ENCODE measurements at places on chromosomes 2 and 18. TPM values are rescaled to one million over a fixed set of nuclear protein-coding genes. Genes with fewer than 3 reads are reported as not detected.

- no peak overlapping the region for H3K27ac ChIP-seq
- no peak for DNase-seq
- H3K4me3 ChIP-seq = no peak overlapping the region
- H3K27me3 ChIP-seq = no peaks in the 10 kb centered on the region
Observed at GRCh38 chr2:38263293-38263692, 113.8 kb downstream of the ATL2 start.

GRCh38 chr2:145692971-145693478 is 1173.1 kb upstream of the ZEB2 start:
- no peak overlapping the region for H3K4me3 ChIP-seq
- H3K27ac ChIP-seq = no peak overlapping the region
- H3K27me3 ChIP-seq = no peaks in the 10 kb centered on the region
- no peaks in the 10 kb centered on the region for H3K36me3 ChIP-seq

GRCh38 chr2:127588241-127588640 is 52.8 kb downstream of the MYO7B start:
- no peak for DNase-seq
- H3K27me3 ChIP-seq = no peaks in the 10 kb centered on the region
- no peak overlapping the region for H3K27ac ChIP-seq
- no peak overlapping the region for H3K4me3 ChIP-seq

GRCh38 chr2:221200184-221200839 is 371.8 kb downstream of the EPHA4 start:
- no peak overlapping the region for H3K27ac ChIP-seq
- no peaks in the 10 kb centered on the region for H3K36me3 ChIP-seq
- no peak for DNase-seq
- H3K4me1 ChIP-seq = no peaks in the 10 kb centered on the region

DNA sequence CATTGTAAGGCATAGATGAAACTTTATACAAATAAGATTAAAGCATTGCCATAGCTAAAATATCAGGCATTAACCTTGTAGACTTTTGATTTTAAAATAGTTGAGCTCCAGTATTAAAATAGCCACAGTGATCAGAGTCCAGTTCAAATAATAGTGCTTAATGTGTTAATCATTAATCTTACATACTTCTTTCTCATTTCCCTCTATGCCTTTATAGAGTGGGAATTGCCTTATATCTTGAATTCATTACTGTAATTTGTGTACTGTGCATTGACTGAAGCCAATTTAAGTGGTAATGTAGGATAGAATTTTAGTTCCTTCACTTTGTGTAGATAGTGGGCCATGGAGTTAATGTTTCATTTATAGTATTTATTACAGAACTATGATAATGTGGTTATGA is 549.2 kb upstream of the VWC2L start:
- no peaks in the 10 kb centered on the region for H3K27me3 ChIP-seq
- no peaks in the 10 kb centered on the region for H3K4me1 ChIP-seq
- no peak overlapping the region for H3K27ac ChIP-seq
- H3K36me3 ChIP-seq = no peaks in the 10 kb centered on the region

DNA sequence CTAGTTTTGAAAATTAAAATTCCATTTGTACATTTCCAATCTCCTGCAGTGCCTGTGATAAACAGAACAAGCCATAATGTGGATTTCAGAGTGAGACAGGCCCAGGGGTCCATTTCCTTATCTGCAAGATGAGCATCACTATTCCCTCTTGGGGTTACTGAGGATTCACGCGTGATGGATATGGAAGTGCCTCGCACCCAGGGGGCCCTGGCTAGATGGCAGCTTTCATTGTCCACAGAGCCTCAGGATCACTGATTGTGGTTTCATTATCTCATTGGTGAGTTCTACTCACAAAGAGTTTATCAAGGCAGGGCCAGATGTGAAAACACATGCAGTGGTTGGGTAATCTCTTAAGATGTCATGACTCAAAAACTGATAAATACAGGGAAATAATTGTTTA is 11.6 kb downstream of the CNGA3 start:
- no peak overlapping the region for H3K27ac ChIP-seq
- no peak overlapping the region for H3K4me3 ChIP-seq
- no peaks in the 10 kb centered on the region for H3K36me3 ChIP-seq
- peaks cover 6% of the 10 kb centered on the region for H3K27me3 ChIP-seq

DNA sequence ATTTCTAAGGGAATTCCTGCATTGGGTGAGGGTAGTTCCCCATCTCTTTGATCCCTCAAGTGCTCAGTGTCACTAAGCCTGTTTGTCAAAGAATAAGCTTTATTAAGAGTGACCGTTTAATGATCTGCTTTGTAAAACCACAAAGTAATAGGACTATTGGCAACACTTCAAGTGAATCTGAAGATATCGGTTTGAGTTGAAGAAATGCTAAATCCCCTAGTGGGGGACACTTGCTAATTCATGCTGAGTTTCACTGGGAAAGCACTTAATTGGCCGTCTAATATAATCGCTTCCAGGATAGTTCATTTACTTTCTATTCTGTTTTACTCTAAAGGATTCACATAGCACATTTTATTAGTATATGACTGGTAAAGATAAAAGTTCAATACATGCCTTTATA is 54.4 kb downstream of the DTNA start:
- H3K27me3 ChIP-seq = no peaks in the 10 kb centered on the region
- no peak overlapping the region for H3K4me3 ChIP-seq
- no peaks in the 10 kb centered on the region for H3K36me3 ChIP-seq
- no peak for DNase-seq

DNA sequence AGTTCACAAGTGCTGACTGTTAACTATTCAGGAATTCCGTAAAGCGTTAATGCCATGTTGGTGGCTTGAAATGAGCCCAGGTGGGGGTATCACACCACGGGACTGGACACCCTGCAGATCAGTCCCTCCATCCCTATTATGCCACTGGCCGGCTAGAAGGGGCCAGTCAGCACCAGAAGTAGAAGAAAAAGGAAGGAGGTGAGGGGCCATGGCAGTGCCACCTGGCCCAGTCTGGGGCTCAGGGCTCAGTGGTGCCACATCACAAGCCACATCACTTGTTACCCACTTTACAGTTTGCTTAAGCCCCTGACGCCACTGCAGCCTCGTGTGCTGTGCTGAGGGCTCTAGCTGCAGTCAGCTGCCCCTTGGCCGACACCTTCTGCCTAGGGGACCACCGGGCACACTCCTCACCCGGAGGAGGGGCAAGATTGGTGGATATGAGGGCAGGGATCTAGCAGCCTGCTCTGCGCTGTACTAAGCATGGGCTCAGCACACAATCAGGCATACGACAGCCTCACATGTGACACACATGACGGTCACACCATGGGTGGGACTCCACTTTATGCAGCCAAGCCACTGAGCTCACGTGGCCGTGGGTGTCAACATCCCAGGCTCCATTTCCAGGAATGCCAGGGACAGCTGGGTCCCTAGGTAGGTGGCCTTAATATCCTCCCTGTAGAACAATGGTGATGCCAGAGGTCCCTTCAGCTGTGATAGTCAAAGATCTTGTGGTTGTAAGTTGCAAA is 3.6 kb downstream of the LIMS2 start:
- no peak overlapping the region for H3K4me3 ChIP-seq
- H3K4me1 ChIP-seq = peaks cover 11% of the 10 kb centered on the region
- no peaks in the 10 kb centered on the region for H3K36me3 ChIP-seq
- H3K27ac ChIP-seq = no peak overlapping the region

DNA sequence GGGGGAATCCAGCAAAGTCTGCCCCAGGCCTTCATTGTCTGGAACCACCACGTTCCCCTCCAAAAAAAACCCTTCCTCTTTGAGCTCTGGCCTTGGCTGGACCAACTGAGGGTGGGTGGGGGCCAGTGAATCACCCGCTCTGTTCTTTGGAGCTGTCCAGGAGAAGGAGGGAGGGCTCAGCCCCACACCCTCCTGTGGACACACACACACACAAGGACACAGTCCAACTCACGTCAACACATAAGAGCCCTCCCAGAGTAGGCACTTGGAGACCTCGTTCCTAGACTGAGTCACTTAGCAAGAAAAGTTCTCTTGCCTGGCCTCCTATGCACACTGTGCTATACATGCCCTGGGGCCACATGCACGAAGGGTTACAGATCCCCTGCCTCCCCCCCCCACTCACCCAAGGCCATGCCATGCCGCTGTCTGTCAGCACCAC is 1.2 kb upstream of the TNS1 start:
- H3K27ac ChIP-seq = no peak overlapping the region
- H3K4me3 ChIP-seq = no peak overlapping the region
- no peaks in the 10 kb centered on the region for H3K4me1 ChIP-seq
- H3K36me3 ChIP-seq = no peaks in the 10 kb centered on the region

DNA sequence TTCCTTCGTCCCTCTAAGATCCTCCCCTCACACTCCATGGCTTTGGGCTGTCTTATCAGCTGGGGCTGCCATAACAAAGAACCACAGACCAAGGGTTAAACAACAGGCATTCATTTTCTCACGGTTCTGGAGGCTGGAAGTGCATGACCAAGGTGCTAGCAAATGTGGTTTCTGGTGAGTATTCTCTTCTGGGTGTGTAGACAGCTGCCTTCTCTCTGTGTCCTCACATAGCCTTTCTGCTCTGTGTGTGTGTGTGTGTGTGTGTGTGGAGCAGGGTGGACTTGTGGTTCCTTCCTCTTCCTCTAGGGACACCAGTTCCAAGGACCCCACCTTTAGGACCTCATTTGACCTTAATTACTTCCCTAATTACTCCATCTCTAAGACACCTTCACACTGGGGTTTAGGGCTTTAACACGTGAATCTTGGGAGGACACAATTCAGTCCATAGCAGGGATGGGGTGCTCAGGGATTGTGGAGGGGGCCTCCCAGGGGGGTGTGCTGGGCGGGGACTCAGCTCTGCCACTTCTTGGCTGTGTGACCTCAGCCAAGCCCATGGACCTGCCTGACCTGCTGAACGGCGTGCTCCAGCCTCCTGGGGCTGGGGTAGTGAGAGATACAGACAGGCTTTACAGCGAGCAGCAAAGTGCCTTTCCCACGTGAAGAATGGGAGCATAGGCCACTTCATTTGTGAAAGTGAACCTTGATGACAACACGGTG is 38.0 kb downstream of the ACKR3 start:
- no peak overlapping the region for H3K27ac ChIP-seq
- DNase-seq = no peak
- H3K36me3 ChIP-seq = no peaks in the 10 kb centered on the region

- no peak within 1 kb of the TSS for H3K27ac ChIP-seq
- peaks cover 8% of the 10 kb centered on the region for H3K27me3 ChIP-seq
- H3K4me3 ChIP-seq = peak within 1 kb of the TSS; percentile 37
- H3K4me1 ChIP-seq = no peaks in the 10 kb centered on the region
Observed at GRCh38 chr18:31042406-31043181, at the start of gene DSC3. Gene DSC3 (minus strand): TSS chr18:31042742. CDS start chr18:31042660, 82 bp downstream.

DNA sequence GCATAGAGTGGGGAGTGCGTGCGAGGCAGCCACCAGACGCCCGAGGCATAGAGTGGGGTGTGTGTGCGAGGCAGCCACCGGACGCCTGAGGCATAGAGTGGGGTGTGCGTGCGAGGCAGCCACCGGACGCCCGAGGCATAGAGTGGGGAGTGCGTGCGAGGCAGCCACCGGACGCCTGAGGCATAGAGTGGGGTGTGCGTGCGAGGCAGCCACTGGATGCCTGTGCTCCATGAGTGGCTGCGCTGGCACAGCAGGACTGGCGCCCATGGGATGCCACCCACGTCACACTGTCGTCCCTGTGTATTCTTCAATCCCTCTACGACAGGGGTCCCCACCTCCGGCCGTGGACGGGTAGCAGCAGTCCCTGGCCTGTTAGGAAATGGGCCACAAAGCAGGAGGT is 221.9 kb downstream of the HDAC4 start:
- no peaks in the 10 kb centered on the region for H3K36me3 ChIP-seq
- no peak overlapping the region for H3K27ac ChIP-seq
- no peaks in the 10 kb centered on the region for H3K27me3 ChIP-seq
- H3K4me3 ChIP-seq = no peak overlapping the region
- no peaks in the 10 kb centered on the region for H3K4me1 ChIP-seq

- H3K4me3 ChIP-seq = no peak overlapping the region
- no peak overlapping the region for H3K27ac ChIP-seq
- H3K4me1 ChIP-seq = no peaks in the 10 kb centered on the region
Observed at GRCh38 chr18:52242711-52243110, 97.3 kb upstream of the DCC start.

GRCh38 chr2:42046819-42047487 is 868 bp upstream of the PKDCC start:
- H3K36me3 ChIP-seq = no peaks in the 10 kb centered on the region
- peak overlapping the region; percentile 64 for H3K4me3 ChIP-seq
- H3K4me1 ChIP-seq = peaks cover 36% of the 10 kb centered on the region
- no peak for DNase-seq
- peak overlapping the region; percentile 51 for H3K27ac ChIP-seq

DNA sequence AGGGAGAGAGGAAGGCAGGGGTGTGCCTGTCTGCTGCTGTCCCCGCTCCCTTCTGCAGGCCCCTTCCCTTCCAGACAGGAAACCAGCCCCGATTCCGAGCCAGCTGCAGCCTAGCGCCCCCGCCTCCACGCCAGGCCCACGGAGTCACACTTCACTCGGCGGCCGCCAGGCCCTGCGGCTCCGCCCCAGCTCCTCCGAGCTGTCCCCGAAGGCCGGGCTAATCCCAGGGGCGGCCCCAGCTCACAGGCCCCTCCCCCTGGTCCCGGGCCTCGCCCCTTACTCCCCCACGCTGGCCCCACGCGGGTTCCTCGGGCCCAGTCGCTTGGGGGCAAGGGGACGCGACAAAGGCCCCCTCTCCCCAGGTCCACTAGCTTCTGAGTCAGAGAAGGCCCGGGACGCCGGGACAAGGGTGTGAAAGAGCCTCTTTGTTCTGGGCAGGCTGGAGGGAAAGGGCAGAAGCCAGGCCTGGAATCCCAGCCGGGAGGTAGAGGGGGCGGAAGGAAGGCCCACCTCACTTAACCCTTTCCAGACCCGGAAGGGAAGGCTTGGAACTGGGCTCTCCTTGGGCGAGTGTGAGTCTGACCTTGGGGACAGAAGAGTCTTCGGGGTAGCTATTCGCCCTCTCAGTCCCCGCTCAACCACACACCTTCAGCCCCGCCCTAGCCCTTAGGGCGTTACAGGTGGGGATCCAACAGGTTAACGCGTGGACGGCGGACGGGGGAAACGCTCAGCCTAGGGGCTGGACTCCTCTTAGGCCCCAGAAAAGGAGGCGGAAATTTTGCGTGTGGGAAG is 1.2 kb downstream of the RTKN start:
- H3K27me3 ChIP-seq = peaks cover 3% of the 10 kb centered on the region
- no peak for DNase-seq
- H3K4me3 ChIP-seq = peak overlapping the region; percentile 67

- no peak overlapping the region for H3K27ac ChIP-seq
- H3K4me3 ChIP-seq = no peak overlapping the region
- DNase-seq = no peak
- H3K4me1 ChIP-seq = no peaks in the 10 kb centered on the region
- H3K36me3 ChIP-seq = no peaks in the 10 kb centered on the region
Observed at GRCh38 chr18:10949655-10950054, 199.7 kb downstream of the PIEZO2 start.

DNA sequence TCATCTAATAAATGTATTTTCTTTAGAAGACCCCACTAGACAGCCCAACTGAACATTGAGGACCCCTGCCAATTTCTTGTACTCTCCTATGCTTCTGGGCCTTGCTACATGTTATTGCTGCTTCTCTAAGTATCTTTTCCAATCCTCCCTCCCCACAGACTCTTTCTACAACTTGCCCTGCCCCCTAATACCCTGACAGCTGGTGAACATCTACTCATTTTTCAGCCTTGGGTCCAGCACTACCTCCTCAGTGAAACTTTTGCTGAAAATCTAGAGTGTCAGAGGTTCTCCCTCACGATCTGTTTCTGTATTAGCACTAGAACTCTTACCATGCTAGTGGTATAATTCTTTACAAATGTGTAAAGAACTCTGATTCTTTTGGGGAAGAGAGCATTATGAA is 106.8 kb upstream of the SIX3 start:
- H3K4me3 ChIP-seq = no peak overlapping the region
- H3K36me3 ChIP-seq = no peaks in the 10 kb centered on the region
- no peak for DNase-seq
- peaks cover 2% of the 10 kb centered on the region for H3K27me3 ChIP-seq

The RFX8 gene
- not detected for total RNA-seq

The RNU2-63P gene
- total RNA-seq = 14.0 TPM

The TGFA gene
- 1.7 TPM for total RNA-seq

The BOLL gene
- not detected for total RNA-seq

The C2orf72 gene
- 3.2 TPM for total RNA-seq

The SCYGR8 gene
- total RNA-seq = not detected

The TYMS gene
- total RNA-seq = 202 TPM

Data from Panc1 (cell line).